ENCODE measurements at places on chromosomes 3 and 15.

DNA sequence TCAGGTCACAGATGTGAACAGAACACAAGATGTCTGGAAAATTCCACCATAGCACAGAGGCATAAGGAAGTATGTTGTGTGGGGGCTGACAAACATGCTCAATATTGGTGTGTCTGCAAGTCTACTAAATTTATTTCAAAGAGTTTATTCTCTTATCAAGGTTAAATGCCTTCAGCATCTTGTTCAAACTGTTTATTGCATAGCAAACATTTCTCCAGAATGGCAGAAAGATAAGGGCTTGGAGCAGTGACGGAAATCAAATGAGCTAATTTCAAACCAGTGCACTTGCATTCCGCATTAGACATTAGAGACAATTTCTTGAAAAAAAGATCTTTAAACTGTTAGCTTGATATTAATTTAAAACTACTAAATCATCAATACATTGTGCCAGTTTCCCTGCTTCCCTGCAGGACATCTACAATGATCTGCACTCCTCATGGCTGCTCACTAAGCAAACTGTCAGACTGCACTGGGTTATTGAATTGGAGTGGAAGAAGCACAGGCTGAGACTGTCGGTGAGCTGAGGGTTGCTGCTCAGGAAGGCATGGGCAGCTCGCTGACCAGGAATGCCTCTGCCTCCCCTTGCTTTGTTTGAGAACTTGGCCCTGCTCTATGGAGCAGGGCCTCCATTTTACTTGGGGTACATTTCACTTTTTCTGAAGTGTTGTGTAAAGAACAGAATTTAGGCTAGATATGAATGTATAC lies 89.4 kb downstream of the KCNAB1 start:
- no peak for DNase-seq

DNA sequence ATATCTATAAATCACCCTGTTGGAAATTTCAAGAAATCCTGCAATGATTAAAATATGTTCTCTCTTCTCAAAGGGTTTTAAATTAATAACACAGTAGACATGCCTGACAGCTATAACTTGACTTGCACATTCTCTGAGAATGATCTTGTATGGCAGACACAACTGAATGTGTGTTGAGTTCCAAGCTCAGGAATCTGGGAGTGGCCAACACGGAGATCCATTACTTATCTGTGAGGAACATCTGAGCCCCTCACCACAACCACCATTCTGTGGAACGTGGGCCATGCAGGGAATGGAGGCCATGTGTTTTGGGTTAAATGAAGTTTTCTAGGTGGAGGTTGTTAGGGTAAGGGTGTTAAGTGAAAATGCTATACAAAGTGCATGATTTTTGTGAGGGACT lies 105.3 kb upstream of the CHMP2B start:
- no peak for DNase-seq

DNA sequence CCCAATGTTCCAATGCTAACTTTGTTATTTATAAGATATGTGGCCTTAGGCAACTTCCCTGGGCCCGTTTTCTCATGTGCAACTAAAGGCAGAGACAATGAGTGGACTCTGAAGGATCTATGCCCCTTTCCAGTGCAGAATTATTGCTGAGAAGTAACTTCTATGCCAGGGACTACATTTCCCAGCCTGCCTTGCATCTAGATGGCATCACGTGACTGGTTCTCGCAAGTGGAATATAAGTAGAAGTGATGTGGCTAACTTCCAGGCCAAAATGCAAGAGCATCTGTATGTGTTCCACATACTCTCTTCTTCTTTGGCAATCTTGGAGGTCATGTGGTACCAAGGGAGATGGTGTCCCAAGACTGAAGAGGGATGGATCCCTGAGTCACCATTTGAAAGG lies 674.4 kb downstream of the NTRK3 start:
- DNase-seq: no peak

DNA sequence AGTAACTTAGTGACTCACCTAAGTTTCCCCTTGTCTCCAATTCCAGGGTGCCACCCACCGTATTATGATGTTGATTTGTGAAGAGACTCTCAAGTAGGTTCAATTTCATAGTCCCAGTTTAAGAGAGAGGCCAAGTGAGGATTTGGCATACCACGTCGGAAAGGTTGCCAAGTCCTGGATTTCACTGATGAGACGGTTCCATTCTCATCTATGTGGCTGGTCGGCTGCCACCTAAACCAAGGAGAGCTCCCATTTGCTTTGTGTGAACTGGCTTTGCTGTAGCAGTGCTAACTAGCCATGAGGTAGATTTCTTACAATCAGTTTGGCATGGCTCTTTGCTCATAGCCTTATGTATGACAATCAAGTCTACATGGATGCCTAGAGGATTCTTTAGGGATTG lies 653.6 kb downstream of the NLGN1 start:
- no peak for DNase-seq

DNA sequence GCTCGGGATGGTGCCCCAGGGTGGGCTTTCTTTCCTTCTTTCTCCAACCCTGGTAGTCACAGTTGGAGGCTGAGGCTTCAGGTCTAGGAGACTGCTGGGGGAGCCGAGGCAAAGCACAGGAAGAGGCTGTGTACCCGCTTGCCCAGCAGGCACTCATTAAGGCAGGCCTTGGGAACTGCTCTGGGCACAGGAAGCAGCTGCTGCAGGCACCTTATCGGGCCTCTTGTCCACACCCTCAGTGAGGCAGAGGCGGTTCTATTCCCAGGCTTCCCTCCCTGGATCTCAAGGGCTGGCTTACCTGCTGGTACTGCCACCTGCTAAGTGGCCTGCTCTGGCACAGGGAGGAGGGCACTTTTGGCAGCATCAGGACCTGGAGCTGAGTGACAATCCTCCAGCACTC lies 15.8 kb upstream of the GRM2 start:
- no peak for DNase-seq

DNA sequence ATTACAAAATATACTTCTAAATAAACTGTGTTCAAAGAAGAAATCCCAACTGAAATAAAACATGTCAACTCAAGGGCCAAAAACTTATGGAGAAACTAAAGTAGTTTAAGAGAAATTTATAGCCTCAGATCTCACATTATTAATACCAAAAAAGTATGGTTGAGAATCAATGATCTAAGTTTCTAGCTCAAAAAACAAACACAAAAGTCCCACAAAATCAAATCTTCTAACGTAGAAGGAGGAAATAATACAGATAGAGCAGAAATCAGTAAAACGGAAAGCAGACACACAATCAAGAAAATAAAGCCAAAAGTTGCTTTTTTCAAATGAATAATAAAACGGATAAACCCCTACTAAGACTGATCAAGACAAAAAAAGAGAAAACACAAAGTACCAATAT lies 2.9 kb downstream of the SUSD5 start:
- DNase-seq: no peak

DNA sequence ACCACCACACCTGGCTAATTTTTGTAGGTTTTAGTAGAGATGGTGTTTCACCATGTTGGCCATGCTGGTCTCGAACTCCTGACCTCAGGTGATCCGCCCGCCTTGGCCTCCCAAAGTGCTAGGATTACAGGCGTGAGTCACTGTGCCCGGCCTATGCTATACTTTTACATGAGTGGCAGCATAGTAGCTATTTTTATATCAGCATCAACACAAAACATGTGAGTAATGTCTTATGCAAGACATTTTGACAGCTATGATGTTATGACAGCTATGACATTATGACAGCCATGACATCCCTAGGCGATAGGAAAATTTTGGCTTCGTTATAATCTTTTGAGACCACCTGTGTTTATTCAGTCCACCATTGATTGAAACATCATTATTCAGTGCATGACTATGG lies 4.1 kb upstream of the NAALADL2 start:
- DNase-seq: no peak

DNA sequence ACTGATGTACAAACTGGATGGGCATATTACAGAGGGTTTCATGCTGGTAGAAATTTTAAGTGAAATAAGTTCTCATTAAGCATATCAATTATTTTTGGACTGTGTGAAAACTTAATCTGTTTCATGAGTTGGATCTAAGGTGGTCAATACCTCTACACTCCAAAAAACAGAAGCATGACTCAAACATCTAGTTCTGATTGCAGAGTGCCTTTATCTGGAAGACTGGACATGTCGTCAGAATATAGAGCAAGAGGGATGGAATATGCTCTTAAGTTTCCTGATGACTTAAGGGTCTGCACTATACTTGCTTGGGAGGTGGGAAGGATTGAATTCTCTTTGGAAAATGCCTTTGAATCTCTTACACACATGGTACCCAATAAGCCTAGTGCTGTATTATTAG lies 138.3 kb downstream of the LPP start:
- DNase-seq: no peak

DNA sequence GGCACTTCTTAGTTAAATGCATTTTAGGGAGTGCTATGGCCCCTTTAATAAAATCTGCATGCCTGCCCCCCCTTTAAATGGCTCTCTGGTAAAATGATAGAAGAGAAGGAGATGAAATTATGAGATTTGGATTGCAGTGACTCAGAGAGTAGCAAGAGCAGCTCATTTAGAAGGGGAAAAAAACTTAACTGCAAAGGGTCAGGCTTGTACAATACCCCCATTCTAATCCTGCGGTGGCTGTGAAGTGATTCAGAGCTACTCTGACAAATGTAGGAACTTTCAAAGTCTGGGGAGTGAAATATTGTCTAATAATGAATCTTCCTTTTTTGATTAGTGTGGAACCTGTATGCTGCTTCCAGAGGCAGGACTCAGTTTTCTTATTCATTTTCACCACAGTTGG lies 44.1 kb upstream of the TBC1D23 start:
- DNase-seq: no peak

DNA sequence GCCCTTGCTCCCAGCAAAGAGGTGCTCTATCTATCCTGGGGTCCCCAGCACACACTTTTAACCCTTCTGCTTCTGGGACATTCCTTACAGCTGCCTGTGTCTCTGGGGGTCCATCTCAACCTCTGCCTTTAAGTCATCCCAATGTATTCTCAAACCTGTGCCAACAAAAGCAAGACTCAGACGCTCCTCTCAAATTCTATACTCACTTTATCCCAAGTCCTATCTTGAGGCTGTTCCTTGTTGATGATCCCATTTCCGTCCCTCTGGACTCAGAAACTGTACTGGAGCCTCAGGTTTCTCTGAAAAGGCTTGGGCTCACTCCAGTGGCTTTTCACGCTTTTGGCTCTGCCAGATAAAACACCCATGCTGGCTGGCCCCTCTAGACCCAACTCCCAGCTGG lies 69.7 kb downstream of the XXYLT1 start:
- no peak for DNase-seq

DNA sequence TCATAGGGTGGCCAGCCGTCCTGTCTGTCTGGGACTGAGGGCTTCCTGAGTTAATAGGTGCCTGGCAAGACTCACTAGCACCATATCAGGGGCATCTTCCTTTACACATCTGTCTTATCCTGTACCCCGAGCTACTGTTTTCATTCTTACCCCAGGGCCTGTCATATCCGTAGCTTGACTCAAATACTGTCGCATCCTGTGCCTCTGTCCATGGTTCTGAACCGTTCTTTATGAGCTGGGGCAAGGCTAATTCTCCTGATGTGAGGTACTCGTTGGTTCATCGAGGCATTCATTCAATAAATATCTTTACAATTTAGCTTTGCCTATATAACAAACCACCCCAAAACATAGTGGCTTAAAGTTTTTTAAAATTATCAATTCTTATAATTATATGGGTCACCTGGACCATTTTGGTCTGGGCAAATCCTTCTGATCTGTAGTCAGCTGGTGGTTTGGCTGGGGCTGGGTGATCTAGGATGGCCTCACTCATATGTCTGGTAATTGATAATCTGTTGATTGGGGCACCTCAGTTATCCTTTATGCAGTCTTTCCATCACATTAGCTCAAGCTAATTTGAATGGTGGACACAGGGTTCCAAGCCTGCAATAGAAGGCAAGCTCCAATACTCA lies 121.2 kb downstream of the TLE3 start:
- peak; percentile 25 for DNase-seq

- DNase-seq: no peak
These were observed 15.5 kb downstream of the MAPKAPK3 start for GRCh38 chr3:50632450-50632849.

DNA sequence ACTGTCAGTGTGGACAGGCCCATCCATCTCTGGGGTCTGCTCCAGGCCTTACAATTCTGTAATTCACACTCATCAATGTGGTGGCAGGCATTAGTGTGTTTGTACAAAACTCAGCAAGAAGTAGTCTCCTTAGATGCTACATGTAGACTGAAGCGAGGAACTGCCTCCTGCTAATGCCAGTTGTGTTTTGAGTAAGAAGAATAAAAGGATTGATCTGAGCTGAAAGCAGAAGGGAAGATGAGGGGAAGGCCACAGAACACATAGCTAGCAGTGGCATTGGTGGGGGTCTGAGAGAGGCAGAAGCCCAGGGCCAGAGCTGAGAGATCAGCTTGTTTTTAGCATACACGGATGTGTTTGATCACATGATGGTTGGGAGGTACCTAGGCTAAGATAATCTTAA lies 144.1 kb downstream of the TIGIT start:
- no peak for DNase-seq

DNA sequence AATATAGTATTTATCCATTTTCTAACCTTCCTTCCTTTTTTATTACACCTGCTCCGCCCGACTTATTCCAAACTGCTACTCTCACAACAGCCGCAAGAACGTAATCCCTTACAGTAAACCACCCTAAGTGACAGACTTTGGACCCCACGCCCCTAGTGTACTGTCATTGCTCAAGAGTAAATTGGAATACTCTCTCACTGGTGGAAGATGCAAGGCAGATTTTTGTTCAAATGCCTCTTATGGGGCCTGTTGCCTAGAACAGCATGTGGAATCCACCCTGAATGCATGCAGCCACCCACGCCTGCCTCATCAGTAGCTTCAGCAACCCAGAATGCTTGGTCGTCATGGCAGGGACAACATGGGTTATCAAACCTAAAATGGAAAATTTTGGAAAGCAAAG lies 226.2 kb upstream of the ST8SIA2 start:
- no peak for DNase-seq

GRCh38 chr3:106071306-106071705 lies 202.5 kb upstream of the CBLB start:
- DNase-seq: no peak

- DNase-seq: no peak
These were observed 506.4 kb upstream of the THBS1 start for GRCh38 chr15:39074341-39074985.

DNA sequence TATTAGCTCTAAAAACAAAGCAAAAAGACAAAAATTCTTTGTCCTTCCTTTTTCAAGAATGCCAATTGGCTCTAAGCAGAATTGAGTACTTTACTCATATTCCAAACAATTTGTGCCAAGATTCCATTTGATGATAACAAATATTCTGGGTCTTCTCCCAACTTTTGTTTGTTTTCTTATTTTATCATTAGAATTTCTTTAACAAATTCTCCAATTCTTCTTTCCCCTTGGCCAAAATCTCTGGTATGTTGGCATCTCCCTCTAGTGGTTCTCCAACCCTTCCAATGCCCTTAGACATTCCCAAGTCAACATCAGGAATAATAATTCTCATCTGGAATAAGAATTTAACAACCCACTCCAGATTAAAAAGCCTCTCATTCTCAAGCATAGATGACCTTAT lies 5.3 kb downstream of the CPOX start:
- DNase-seq: no peak

Measured in stimulated activated CD4-positive, alpha-beta T cell treated with anti-CD3 and anti-CD28 coated beads, Interleukin-12 subunit alpha, Interleukin-12 subunit beta, amount 100 ng/mL, for 48 hours (primary cell).